ENCODE measurements at places on chromosomes 12 and 14. TPM values are rescaled to one million over a fixed set of nuclear protein-coding genes. Genes with fewer than 3 reads are reported as not detected.

KRT72 gene
- total RNA-seq = not detected

GRCh38 chr12:52139579-52140062 is 52.2 kb downstream of the KRT80 start:
- no peaks in the 10 kb centered on the region for H3K36me3 ChIP-seq
- H3K27me3 ChIP-seq = no peaks in the 10 kb centered on the region
- H3K4me1 ChIP-seq = no peaks in the 10 kb centered on the region
- H3K27ac ChIP-seq = no peak overlapping the region

SPX gene
- 0.09 TPM for total RNA-seq

DNA sequence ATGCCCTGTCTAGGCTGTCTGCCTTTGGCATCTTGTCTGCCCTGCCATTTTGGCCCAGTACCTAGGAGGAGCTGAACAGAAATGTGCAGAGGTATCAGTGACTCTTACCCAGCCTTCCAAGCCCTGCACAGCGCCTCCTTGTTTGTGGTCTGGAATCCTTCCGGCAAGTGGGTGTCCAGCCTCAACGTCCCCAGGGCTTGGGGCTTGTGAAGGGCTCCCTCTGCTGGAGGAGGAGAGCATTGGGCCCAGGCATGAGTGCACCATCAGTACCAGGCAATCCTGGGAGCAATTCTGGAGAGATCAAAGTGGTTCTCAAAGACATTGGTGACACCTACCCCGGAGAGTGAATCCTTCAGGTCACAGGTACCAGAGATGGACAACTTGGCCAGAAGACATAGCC is 2.4 kb upstream of the TCL1B start:
- no peak overlapping the region for H3K27ac ChIP-seq
- H3K4me3 ChIP-seq = no peak overlapping the region
- no peaks in the 10 kb centered on the region for H3K4me1 ChIP-seq
- no peaks in the 10 kb centered on the region for H3K27me3 ChIP-seq
